ENCODE measurements at places on chromosomes 6 and 20.

DNA sequence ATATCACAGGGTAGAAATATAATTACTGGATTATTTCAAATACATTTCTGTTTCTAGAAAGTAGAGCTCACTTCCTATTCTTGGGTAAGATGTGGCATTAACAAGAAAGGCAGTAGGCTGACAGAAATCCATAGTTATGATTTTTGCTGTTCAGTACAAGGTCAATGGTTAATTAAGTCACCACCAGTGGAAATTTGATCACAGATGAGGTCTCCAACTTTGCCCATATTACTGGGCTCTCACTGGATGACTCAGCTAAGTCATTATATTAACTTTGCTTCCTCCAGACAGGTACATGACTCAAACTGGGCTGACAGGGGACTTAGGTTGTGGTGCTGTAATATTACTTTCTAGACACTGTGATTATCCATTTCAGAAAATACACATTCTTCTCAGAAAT lies 212.4 kb downstream of the GRIK2 start:
- DNase-seq, result no peak

- peak; percentile 62 for DNase-seq
These were observed 136.3 kb downstream of the LY86 start for GRCh38 chr6:6724539-6725467.

DNA sequence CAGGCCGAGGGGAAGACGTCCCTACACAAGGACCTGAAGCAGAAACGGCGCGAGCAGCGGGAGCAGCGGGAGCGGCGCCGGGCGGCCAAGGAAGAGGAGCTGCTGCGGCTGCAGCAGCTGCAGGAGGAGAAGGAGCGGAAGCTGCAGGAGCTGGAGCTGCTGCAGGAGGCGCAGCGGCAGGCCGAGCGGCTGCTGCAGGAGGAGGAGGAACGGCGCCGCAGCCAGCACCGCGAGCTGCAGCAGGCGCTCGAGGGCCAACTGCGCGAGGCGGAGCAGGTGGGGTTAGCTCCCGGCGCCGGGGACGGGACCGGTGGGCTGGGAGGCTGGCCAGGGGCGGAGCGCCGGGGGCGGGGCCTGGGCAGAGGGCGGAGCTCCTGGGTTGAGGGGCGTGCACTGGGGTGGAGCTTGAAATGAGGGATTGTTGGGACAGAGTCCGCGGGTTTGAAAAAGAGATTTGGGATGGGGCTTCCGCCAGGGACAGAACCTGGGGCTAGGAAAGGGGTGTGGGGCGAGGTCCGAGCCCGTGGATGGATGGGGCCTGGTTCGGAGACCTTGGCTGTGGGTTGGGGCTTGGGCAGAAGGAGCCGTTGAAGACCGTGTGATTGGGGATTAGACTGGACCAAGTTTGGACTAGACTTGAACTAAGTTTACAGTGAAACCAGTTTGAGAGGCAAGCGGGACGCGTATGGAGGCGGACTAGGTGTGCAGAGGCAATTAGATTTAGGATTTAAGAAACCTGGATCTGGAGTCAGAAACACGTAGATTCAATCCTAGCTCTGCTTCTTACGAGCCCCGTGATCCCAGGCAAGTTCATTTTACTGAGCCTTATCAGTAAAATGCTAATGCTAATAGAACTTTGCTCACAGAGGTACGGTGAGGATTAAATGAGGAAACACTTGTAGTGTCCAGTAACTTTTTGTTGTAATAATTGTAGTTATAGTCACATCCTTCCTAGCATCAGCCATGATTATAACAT lies 20.9 kb downstream of the DEF6 start:
- DNase-seq, result peak; percentile 17

GRCh38 chr6:105644073-105644489 lies 241.2 kb upstream of the PREP start:
- DNase-seq, result no peak

Data from activated T-cell treated with anti-CD3 and anti-CD28 coated beads, Interleukin-2, amount 50 U/mL, for 48 hours (primary cell).